ENCODE measurements at places on chromosomes 2 and 18. TPM values are rescaled to one million over a fixed set of nuclear protein-coding genes. Genes with fewer than 3 reads are reported as not detected.

DNA sequence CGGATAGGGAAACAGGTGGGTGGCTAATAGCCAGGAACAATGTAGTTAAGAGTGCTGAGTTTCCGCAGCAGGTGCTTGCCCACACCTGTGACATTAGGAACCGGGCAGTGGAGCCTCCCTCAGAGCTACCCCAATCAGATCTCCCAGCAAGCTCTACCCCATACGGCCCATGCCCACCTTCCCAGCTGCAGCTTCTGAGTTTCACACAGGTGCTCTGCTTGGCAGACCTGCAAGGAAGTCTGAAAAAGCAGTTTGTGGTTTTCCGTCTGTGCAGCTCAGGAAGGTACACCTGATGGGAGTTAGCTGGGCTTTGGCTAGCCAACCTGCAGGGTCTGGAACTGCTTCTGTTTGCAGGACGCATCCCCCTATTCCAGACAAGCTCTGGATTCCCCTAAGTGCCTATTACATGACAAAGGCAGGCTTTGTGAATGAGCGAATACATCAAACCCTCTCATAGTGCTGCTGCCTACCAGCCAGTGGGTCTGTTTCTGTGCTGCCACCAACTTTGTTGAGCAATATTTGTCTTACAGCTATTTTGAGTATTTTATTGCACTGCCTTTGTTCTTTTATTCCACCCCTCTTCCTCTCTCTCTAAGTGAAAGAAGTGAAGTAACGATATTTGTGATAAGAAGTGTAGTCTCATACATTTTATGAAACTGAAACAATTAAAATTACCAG is 24.7 kb upstream of the CEP68 start:
- no peak for DNase-seq

SPOPL gene
- total RNA-seq, result 38.8 TPM

DNA sequence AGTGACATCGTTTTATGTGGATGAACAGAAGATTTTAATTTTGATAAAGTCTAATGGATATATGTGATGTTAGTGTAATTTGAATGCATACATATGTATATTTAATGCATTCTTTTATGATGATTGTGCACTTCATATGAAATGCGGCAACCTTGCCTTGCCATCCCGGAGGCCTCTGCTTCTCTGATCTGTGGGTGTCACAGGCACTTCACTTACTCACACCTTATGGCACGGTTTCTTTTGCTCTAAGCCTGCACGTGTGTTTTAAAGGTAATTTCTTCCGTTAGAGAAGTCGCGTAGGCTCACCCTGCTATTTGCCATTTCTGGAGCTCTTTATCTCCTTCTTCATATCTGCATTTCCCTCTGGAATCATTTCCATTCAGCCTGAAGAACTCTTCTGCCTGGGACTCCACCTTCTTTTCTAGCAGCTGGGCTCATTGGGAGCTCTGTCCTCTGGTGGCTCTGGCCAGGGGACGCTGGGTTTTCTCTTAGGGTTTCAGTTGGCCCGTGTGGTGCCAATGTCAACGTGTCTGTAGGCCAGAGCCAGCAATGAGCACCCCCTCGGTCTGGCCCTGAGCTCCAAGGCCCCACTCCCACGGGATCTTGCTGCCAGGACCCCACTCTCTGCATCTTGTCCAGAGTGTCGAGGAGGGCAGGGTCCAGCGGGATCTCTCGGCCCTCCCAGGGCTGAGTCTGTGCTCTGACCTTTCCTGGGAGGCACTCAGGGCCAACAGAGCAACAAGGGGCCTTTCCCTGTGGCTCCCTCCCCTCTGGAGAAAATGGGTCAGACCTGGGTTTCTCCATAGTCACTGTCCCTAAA is 97.3 kb downstream of the RTP5 start:
- DNase-seq, result no peak

DNA sequence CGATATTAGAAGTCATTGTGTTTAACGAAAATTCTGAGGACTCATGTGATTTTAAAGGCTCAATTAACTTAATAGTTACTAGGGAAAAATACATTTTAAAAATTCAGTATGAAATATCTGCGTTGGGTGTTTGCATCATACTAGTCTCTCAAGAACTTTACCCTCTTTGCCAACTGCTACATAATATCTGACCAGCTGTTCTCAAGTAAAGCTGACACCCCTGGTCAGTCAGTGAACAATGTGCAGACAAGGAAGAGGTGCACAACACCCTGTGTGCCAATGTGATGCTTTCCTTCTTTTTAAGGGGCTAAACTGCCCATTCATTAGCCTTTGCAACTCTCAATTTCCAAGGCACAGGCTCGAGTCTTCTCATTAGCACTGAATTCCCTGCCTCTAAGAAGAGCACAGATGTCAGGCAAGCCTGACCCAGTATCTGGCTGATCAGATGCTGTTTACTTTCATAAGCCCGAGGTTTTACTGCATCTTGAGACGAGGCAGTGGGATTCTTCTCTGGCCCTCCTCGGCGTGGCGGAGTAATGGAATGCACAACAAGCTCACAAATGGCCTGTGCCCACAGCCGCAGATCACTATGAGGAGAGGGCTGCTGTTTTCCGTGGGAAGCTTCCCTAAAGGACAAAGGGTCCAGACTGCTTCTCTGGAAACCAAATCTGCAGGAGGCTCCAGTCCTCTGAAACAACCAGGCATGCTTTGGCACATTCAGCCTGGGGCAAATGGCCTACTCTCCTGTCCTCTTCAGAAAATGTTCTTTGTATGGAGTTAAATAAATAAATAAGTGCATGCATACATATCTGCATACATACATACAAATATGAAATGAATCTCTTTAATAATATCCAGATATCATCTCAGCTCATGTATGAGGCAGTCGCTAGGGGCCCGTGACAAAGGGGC is 240.3 kb downstream of the ZNF521 start:
- no peak for DNase-seq

MYO5B gene
- total RNA-seq, result 4.5 TPM

GRCh38 chr2:222960126-222960525 is 91.9 kb upstream of the KCNE4 start:
- DNase-seq, result no peak

COBLL1 gene
- 101 TPM for total RNA-seq

GRCh38 chr18:56139792-56140254 is 498.6 kb downstream of the TXNL1 start:
- DNase-seq, result no peak

- no peak for DNase-seq
Measured at GRCh38 chr2:128302011-128302743, 16.5 kb downstream of the HS6ST1 start.

GRCh38 chr2:239315308-239315707 is 85.5 kb downstream of the HDAC4 start:
- peak; percentile 24 for DNase-seq

DNA sequence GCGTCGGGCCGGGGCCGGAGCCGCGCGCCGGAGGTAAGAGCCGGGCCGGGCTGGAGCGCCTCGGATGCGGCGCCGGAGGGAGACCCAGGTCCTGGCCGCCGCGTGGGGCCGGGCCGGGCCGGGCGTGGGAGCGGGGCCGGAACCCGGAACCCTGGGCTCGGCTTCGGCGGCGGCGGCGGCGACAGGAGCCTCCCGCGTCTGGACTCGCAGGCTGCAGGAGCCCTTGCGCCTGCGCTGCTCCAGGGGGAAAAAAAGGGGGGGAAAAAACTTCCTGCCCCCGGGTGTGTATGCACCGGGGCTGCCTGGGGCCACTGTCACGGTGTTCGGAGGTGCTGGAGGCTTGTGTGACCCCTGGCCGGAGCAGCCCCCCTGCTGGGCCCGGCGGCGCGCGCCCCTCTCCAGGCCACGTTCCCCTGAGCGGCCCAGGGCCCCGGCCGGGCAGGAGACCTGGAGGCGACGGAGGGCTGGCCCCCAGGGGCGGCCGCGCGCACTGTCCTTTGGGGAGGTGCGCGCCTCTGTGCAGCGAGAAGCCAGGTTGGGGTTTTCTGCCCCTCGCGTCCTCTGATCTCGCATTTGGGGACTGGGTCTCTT is 864 bp downstream of the KLHL29 start:
- DNase-seq, result peak; percentile 55

- DNase-seq, result no peak
Measured at GRCh38 chr18:73684647-73685046, 463.0 kb downstream of the FBXO15 start.

DNA sequence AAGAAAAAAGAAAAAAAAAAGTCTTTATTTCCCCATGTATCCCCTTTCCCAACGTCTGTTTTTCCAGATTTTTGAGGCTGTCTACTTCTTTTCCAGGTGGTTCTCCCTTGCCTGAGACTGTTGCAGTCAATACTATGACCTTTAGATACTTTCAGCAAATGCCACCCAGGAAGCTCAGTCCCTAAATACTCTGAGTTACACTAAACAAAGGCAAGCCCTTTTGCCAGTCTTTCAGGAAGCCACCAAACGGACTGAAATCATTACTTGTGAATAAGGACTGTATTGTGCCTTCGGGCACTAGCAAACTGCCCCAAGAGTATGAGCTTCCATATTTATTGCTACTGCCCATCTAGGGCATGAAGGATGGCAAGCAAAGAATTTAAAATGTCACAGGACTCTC is 621.3 kb downstream of the SUCLG1 start:
- no peak for DNase-seq

GRCh38 chr2:171703574-171704347 is 16.5 kb downstream of the DYNC1I2 start:
- no peak for DNase-seq

GRCh38 chr18:38368886-38369285 is 803.3 kb upstream of the CELF4 start:
- no peak for DNase-seq

EGR4 gene
- not detected for total RNA-seq

- DNase-seq, result no peak
Measured at GRCh38 chr2:226030369-226030768, 630.9 kb downstream of the NYAP2 start.

PID1 gene
- 44.8 TPM for total RNA-seq
